Activated CD4-positive, alpha-beta T cell treated with anti-CD3 and anti-CD28 coated beads, Interleukin-2, amount 50 U/mL, for 24 hours (primary cell): ENCODE measurements at places on chromosomes 4 and X.

GRCh38 chrX:129652565-129653169, 2.1 kb downstream of the APLN start:
- no peak for DNase-seq

GRCh38 chr4:10577508-10578426, 106.8 kb downstream of the CLNK start:
- no peak for DNase-seq

- DNase-seq, result no peak
Measured at GRCh38 chr4:81876106-81876505, 404.4 kb upstream of the RASGEF1B start.

DNA sequence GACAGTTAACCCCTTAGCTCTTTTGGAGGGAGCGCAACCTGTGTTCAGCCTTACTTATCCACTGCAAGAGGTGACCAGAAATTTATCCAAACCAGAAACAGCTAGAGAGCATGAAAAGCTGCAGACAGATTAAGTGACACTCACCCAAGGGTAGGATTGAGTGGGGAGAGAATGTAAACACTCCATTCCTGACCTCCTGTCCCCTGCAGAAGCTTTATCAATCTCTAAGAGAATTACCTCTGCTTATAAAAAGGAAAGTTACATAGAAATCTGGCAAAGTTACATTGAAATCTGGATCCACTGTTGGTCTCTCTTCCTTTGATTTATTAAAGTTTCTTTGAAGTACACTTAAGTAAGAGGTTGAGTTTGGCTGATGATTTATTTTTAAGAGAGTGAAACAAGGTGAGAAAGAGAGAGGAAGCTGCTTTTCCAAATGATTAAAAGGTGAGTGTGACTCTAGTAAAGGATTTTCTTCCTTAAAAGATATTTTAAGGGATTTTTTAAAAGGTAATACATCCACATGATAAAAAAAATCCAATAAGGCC, 112.3 kb downstream of the ANAPC4 start:
- no peak for DNase-seq
